MCF 10A (cell line): ENCODE measurements at places on chromosomes 3 and 15. TPM values are rescaled to one million over a fixed set of nuclear protein-coding genes. Genes with fewer than 3 reads are reported as not detected.

DNA sequence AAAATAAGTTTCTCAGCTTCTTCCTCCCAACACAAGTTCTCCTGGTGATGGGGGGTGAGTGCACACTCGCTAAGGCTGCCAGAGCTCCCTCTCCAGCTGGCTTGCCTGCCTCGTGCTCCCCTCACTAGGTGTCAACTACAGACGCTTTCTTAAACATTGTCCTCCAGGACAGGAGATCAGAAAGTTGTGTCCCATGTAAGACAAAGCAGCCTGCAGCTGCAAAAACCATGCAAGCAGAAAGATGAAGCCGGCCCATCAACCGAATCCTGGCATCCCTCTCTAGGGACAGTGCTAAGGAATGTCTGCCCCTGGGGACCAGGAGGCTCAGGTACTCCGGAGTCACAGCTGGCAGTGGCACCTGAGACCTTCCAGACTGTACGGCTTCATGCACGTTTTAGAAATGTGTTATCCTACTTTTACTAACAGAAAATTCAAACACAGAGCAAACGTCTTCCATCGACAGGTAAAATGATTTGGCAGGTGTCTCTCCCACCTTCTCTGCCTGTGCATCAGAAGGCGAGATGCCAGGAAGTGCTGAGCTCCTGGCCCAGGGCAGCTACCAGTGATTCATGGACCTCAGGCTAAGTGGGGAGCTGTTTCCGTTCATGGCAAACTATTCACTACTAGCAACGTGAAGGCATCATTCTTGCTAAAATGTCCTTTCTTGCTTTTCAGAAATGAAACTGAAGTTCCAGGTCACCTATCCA lies 246.1 kb downstream of the ADAMTS17 start:
- peak; percentile 57 for DNase-seq

DNA sequence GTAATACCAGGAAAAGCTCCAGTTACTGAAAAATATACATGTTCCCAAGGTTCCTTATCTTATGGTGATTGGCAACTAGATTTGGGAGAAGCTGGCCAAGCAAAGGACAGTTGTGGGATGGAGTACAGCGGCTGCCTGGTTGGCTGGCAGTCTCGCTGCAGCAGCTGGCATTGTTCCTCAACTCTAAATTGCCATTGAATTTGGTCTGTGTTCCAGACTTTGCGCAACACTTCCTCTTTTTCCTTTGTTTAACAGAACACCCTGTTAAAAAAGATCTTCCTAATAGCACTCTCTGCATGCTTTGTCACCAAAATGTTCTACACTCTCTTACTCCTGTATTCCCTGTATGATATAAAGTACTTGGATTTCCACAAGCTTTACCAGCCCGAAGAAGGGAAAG lies 420.6 kb upstream of the RBMS3 start:
- peak; percentile 48 for DNase-seq

DNA sequence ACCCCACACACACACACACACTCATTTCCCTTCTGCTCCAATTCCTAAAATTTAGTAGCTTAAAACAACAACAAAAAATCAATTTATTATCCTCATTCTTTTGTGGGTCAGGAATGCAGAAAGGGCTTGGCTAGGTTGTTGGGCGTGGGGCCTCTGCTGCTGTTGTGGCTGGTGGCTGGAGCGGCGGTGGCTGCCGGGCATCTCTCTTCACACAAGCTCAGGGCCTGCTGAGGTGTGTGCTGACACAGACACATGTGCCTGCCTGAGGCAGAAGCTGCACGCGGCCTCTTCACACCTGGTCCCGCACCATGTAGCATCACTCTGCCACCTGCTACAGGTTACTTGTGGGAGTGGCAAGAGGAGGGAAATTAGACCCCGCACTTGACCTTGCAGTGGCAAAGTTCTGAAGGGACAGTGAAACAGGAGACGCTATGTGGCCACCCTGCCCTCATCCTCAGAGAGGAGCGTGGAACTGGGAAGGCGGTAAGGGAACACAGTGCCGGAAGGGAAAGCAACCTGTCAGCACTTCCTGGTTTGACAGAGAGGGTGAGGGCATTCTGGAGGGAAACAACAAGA lies 64.0 kb upstream of the PRR20G start:
- DNase-seq, result no peak

GRCh38 chr3:120160050-120160449 lies 65.8 kb upstream of the GSK3B start:
- DNase-seq, result peak; percentile 99

- no peak for DNase-seq
These were observed 2.2 kb downstream of the XXYLT1 start for GRCh38 chr3:195268576-195269309.

DNA sequence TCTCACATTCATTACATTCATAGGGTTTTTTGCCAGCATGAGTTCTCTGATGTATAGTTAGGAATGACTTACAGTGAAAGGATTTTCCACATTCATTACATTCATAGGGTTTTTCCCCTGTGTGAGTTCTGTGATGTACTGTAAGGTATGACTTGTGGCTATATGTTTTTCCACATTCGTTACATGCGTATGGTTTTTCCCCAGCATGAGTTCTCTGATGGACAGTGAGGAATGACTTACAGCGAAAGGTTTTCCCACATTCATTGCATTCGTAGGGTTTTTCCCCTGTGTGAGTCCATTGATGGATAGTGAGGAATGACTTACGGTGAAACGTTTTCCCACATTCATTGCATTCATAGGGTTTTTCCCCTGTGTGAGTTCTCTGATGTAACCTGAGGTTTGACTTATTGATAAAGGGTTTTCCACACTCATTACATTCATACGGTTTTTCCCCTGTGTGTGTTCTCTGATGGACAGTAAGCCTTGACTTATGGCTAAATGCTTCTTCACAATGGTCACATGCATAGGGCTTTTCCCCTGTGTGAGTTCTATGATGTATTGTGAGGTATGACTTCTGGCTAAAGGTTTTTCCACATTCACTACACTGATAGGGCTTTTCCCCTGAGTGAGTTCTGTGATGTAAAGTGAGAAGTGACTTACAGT lies 47.4 kb downstream of the ZNF717 start:
- peak; percentile 1 for DNase-seq

Gene CRBN
- 23.0 and 25.4 TPM in 2 replicates for total RNA-seq

DNA sequence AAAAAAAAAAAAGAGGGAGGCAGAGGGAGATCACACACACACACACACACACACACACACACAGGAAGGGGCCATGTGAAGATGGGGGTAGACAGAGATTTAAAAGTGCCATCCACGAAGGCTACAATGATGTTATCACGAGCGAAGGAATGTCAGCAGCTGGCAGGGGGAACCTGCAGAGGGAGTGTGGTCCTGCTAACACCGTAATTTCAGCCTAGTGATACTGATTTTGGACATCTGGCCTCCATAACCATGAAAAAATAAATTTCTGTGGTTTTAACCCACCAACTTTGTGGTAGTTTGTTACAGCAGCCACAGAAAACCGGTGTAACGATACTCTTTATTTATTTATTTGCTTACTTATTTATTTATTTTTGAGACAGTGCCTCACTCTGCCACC lies 76.0 kb downstream of the TMCO5A start:
- no peak for DNase-seq

Gene HIGD2B
- not detected in 2 replicates for total RNA-seq
